WTC11 (cell line): ENCODE measurements at places on chromosomes 7 and 10.

DNA sequence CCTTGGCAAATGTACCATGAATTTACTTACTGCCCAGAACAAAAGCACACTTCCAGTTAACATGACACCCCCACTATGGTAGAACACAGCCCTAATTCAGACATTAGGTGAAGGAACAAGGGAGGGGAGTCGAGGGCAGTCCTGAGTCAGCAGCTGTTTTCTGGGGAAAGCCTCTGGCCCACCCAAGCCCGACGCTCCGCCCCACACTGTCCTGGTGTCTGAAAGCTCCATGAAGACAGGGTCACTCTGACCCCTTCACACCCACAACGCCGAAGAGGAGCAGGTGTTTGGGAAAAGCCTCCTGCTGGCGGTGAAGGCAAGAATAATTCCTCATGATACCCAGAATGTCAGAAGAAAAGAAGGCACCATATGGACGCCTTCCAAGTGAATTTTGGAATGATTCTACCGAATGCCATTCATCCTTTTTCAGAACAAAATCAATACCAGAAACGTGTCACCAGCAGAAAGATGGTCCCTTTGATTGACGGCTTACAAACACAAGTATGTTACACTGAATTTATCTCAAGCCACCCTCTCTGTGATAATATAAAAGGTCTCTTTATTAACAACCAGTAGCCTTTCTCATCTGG lies 172.1 kb downstream of the DIP2C start:
- no peak for DNase-seq
- no peaks in the 10 kb centered on the region for H3K27me3 ChIP-seq
- peak overlapping the region; percentile 9; the same call in 1 of the 2 replicates for H3K27ac ChIP-seq
- no peaks in the 10 kb centered on the region for H3K36me3 ChIP-seq

- H3K4me1 ChIP-seq, result peaks cover 36% of the 10 kb centered on the region
- no peak overlapping the region for H3K4me3 ChIP-seq
- no peak overlapping the region for H3K27ac ChIP-seq
- H3K27me3 ChIP-seq, result no peaks in the 10 kb centered on the region; the same call in 1 of the 2 replicates
- H3K36me3 ChIP-seq, result no peaks in the 10 kb centered on the region
Measured at GRCh38 chr7:47669178-47669891, 87.4 kb upstream of the TNS3 start.

GRCh38 chr10:65358565-65358964 lies 1567.3 kb upstream of the LRRTM3 start:
- DNase-seq, result peak; percentile 35
- no peak overlapping the region for H3K27ac ChIP-seq
- H3K36me3 ChIP-seq, result no peaks in the 10 kb centered on the region
- H3K27me3 ChIP-seq, result no peaks in the 10 kb centered on the region
- H3K4me3 ChIP-seq, result no peak overlapping the region

DNA sequence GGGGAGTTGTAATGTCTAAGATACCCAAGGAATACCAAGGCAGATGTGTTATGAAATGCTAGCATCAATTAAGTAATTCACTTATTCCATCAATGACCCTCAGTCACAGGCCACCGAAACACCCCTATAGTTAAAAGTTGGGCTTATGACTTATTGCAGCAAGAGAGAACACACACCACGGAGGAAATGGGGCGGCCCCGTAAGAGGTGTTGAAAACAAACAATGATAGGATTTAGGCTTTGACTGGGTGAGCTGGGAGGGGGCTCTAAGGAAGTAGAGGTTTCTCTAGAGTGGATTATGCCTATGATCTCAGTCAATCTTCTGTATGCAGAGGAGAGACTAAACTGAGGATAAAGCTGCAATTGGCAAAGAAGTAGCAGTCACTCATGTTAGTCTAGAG lies 45.4 kb upstream of the PRKCQ start:
- H3K4me3 ChIP-seq, result no peak overlapping the region
- no peak overlapping the region for H3K27ac ChIP-seq
- DNase-seq, result no peak
- H3K4me1 ChIP-seq, result peaks cover 59% of the 10 kb centered on the region

- no peak overlapping the region for H3K27ac ChIP-seq
- no peak for DNase-seq
- H3K4me3 ChIP-seq, result no peak overlapping the region
- H3K27me3 ChIP-seq, result no peaks in the 10 kb centered on the region
Measured at GRCh38 chr10:121921238-121921931, 6.4 kb downstream of the ATE1 start.

- no peak overlapping the region for H3K4me3 ChIP-seq
- H3K4me1 ChIP-seq, result no peaks in the 10 kb centered on the region
- no peaks in the 10 kb centered on the region for H3K36me3 ChIP-seq
- no peaks in the 10 kb centered on the region for H3K27me3 ChIP-seq
- H3K27ac ChIP-seq, result no peak overlapping the region
Measured at GRCh38 chr7:82729172-82730030, 285.8 kb upstream of the CACNA2D1 start.

- H3K27ac ChIP-seq, result no peak overlapping the region
- H3K27me3 ChIP-seq, result no peaks in the 10 kb centered on the region
- H3K36me3 ChIP-seq, result no peaks in the 10 kb centered on the region
- no peak overlapping the region for H3K4me3 ChIP-seq
- no peak for DNase-seq
Measured at GRCh38 chr7:122369756-122370155, 65.2 kb upstream of the FEZF1 start.

DNA sequence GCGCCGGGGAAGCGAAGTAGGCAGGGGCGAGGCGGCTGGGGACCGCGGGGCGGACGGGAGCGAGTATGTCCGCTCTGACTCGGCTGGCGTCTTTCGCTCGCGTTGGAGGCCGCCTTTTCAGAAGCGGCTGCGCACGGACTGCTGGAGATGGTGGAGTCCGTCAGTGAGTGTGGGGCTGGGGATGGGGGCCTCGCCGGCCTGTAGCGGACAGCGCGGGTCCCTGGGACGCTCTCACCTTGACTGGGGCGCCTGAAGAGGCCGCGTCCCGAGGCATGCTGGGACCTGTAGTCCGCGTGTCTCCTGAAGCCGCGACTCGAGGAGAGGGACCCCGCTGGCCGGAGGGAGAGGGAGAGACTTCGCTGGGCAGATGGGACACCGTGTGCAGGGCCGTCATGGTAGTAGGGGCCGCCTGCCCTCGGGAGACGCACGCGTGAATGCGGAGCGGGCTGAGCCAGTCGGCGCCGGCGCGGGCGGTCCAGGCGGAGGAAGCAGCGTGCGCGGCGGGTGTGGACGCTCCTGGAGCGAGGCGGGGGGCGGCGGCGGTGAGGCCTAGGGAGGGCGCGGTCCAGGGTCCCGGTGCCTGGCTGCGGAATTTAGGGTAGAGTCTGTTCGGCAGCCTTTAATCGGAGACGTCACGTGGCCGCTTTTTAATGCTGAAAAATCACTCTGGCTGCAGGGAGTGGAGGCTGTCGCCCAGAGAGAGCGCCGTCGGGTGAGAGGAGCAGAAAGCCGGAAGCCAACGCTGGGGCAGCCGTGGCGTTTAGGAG lies at the start of gene NDUFB2:
TSS of gene NDUFB2 (plus strand) at position 29 of the 767 bp plus-strand sequence. CDS start at position 66, 37 bp downstream.
- H3K27ac ChIP-seq, result peak within 1 kb of the TSS; percentile 85
- peaks cover 20% of the 10 kb centered on the region for H3K4me1 ChIP-seq
- peak; percentile 96 for DNase-seq
- H3K36me3 ChIP-seq, result no peaks in the 10 kb centered on the region

DNA sequence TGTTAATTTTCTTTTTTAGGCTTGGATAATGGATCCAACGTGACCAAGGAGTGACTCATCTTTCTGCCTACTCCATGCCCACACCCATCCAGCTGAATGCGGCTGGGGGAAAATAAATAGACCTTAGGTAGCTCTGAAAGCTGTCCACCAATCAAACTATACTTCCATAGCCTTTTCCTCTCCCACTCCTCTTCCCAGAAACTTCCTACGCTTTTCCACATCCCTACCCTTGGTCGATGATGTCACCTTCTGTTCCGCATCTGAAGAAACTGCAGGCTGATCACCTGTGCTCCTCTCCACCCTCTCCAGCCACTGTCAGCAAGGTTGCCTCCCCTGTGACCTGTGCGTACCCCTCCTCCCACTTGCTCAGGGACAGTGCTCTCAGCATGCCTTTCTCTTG lies 359.8 kb upstream of the KLF6 start:
- H3K4me1 ChIP-seq, result peaks cover 6% of the 10 kb centered on the region
- H3K27me3 ChIP-seq, result no peaks in the 10 kb centered on the region; the same call in 1 of the 2 replicates
- no peak overlapping the region for H3K4me3 ChIP-seq
- H3K36me3 ChIP-seq, result peaks cover 19% of the 10 kb centered on the region

- H3K4me1 ChIP-seq, result no peaks in the 10 kb centered on the region
- H3K36me3 ChIP-seq, result no peaks in the 10 kb centered on the region
- no peak overlapping the region for H3K4me3 ChIP-seq
- no peaks in the 10 kb centered on the region for H3K27me3 ChIP-seq
Measured at GRCh38 chr10:23522345-23522744, 83.5 kb downstream of the OTUD1 start.

DNA sequence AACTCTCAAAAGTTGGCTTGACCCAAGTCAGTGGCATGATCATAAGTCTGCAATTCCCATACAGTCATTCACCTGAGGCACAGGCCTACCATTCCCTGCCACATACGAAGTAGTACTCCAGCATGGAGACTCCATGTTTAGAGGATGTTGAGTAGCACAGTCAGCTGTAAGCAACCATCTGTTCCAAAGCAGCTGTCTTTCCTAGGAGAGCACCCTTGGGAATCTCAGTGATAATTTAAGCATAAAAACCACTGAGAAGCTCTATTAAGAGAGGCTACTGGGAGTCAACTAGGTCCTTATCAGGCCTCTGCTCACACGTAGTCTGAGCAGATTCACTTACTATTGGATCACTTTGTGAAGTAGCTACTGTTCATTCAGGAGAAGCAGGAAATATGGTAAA lies 61.6 kb upstream of the UNC5B start:
- H3K4me1 ChIP-seq, result no peaks in the 10 kb centered on the region
- H3K27ac ChIP-seq, result no peak overlapping the region
- no peak for DNase-seq
- no peak overlapping the region for H3K4me3 ChIP-seq
- H3K27me3 ChIP-seq, result peaks cover 9% of the 10 kb centered on the region

DNA sequence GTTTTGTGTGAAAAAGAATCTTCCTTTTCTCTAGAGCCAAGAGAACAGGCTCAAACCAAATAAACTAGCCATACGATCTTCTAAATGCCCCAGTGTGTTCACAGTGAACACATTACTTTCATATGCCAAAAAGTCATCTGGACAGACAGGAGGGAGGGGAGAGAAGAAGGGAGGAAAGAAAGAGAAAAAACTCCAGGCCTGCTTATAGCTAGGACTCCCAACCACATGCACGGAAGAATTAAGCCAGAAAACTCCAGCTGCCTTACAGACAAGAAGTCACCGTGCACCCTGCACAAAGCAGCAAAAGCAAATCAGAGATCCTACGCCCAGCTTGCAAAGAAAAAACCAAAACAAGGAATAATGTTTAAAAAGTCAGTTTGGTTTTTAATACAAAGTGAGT lies 34.3 kb downstream of the SNX8 start:
- H3K4me1 ChIP-seq, result peaks cover 19% of the 10 kb centered on the region
- H3K27me3 ChIP-seq, result no peaks in the 10 kb centered on the region
- no peak overlapping the region for H3K4me3 ChIP-seq
- no peak for DNase-seq

- no peak for DNase-seq
- H3K4me1 ChIP-seq, result peaks cover 27% of the 10 kb centered on the region
- no peak overlapping the region for H3K4me3 ChIP-seq
- H3K36me3 ChIP-seq, result peaks cover 34% of the 10 kb centered on the region
- H3K27ac ChIP-seq, result no peak overlapping the region
Measured at GRCh38 chr10:58241346-58241745, 26.3 kb downstream of the IPMK start.

GRCh38 chr10:23362069-23362830 lies 17.7 kb upstream of the C10orf67 start:
- no peak overlapping the region for H3K27ac ChIP-seq
- H3K27me3 ChIP-seq, result no peaks in the 10 kb centered on the region
- no peaks in the 10 kb centered on the region for H3K36me3 ChIP-seq
- no peak for DNase-seq

DNA sequence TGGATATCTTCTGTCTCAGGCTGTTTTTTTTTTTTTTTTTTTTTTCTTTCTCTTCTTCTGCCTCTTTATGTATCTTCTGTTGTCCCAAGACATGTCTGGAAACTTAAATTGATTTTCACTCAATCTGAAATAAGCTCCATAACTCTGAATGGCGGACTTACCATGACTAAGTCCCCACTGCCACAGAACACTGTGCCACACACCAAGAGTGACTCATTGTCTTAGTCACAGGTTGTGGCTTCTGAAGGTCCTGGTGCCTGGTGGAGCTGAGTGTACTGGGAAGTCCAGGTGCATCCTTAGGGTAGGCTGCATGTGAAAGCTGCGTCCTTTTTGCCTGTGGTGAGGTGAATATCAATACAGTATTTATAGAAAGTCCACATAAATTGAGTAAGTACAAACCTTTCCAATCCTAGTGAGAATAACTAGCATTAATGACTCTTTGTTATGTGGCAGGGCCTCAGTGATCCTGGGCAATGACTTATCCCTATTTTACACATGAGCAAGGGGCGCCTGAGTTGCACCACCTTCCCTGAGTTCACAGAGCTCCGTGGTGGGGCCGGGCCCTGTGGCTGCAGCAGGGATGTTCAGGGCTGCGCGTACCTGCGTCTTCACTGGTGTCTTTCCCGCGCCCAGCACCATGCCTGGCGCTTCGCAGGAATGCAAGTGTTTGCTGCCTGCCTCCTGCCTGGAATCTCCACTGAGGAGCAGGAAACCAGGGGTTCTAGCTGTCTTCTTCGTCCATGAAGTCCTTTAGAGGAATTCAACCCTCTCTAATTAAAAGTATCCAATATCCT lies 4.3 kb downstream of the PFKP start:
- H3K36me3 ChIP-seq, result peaks cover 39% of the 10 kb centered on the region
- peaks cover 60% of the 10 kb centered on the region for H3K4me1 ChIP-seq
- DNase-seq, result no peak

DNA sequence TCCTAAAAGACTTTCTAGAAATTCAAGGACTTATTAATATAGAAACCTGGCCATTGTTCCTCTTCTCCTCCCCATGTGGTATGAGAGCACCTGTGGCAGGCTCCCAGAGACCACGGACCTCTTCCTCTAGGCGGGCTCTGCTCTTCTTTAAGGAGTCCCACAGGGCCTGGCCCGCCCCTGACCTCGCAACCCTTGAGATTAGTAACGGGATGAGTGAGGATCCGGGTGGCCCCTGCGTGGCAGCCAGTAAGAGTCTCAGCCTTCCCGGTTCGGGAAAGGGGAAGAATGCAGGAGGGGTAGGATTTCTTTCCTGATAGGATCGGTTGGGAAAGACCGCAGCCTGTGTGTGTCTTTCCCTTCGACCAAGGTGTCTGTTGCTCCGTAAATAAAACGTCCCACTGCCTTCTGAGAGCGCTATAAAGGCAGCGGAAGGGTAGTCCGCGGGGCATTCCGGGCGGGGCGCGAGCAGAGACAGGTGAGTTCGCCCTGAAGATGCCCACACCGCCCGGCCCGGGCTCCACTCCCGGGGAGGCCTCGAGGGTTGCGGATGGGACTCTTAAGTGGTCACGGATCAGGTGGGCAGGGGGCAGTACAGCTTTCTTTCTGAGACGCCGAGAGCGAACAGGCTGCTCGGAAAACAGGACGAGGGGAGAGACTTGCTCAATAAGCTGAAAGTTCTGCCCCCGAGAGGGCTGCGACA lies at the start of gene SLC26A4:
TSS of gene SLC26A4 (plus strand) at position 448 of the 700 bp plus-strand sequence. CDS start 814 bp downstream, outside the sequence.
- no peak within 1 kb of the TSS for H3K27ac ChIP-seq
- peaks cover 80% of the 10 kb centered on the region for H3K27me3 ChIP-seq
- H3K4me3 ChIP-seq, result peak within 1 kb of the TSS; percentile 85
- peak; percentile 15 for DNase-seq
- peaks cover 19% of the 10 kb centered on the region for H3K4me1 ChIP-seq

- no peak overlapping the region for H3K4me3 ChIP-seq
- H3K4me1 ChIP-seq, result peaks cover 14% of the 10 kb centered on the region
- DNase-seq, result no peak
- peaks cover 2% of the 10 kb centered on the region; the same call in 1 of the 2 replicates for H3K36me3 ChIP-seq
- H3K27ac ChIP-seq, result no peak overlapping the region
Measured at GRCh38 chr10:13769946-13770345, 183.2 kb downstream of the PRPF18 start.
